Thoracic aorta (tissue), 2 donors: ENCODE measurements at places on chromosomes 1 and 21.

DNA sequence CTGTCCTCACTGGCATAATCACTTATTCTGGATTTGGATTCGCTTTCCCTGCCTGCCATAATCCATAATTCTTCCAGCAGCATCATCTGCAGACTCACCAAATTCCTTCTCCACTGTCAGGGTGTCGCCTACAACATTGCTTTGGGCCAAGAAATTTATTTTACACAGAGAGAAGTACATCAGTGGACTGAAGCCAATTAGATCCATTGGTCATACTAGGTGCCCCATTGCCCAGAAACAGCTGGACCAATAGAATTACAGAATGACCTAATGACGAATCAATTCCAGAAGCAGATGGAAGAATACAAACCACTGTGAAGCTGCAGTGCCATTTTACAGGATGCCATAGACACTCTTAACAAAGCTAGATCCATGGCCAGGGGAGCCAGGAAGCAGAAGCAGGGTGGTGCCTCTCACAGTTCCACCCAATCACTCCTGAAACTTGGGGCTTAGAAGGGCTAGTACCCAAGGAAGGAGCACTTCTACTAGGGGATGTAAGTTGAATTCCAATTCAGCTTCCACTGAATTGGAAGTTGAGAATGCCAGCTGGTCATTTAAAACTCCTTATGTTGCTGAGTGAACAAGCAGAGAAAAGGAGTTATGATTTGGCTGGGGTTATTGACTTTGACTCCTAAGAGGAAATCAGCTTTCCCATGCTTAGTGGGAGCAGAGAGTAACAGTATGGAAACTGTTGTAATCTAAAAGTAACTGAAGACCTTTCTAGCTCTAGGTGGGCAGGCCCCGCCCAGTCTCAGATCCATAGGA is 44.0 kb downstream of the EDN2 start:
- no peak for DNase-seq

- peak; percentile 80 for DNase-seq
Measured at GRCh38 chr1:12539705-12540579, 78.1 kb downstream of the DHRS3 start.

GRCh38 chr1:41286992-41287391 is 44.9 kb upstream of the SCMH1 start:
- no peak for DNase-seq

DNA sequence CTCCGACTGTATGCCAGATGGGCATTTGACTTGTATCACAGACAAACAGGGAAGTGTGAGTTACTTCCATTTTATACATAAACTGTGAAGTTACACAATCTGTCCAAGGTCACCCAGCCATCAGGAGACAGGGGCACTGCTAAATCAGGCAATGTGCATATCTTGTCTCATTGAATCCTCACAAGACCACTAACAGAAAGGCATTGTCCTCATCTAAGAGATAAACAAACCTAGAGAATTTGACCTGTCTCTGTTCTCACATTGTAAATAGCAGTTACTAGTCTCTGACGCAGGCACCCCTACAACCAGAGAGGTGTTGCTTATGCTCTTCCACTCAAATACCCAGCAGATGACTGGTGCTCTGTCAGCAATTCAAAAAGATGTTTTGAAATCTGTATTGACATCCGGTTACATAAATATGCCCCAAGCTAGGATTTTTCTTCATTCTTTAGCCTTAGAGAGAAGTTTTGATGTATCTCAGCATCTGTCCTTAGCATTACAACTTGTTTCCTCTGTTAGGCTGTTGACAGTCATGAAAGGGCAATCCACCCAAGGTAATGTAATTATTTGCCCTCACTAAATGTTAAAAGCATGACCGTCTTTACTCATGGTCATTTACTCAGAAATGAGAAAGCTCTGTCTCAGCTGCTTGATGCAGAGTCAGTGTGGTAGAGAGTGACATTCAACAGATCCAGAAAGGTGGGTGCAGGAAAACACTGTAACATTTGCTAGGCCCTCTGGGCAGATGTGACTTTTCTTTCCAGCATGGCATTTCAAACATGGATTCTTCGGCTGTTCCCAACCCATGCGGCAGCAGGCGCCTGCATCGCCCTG is 51.9 kb upstream of the ZNF326 start:
- no peak for DNase-seq

DNA sequence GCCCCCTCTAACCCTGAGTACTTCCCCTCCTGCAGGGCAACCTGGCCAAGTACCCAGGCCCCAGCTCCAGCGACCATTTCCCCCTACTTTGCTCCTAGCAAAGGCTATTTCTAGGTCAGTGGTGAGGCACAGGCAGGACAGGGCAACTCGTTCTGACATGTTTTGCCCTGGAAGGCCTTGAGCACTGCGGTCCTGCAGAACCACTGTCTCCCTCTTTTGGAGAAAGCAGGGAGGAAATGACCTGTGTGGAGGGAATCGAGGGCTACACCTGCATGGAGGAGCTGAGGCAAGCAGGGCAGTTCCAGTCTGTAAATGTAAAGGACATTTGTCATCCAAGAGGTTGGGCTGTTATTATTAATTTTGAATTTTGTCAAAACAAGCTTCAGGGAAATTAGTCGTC is 99.1 kb downstream of the PPIAL4G start:
- no peak for DNase-seq

- DNase-seq: no peak
Measured at GRCh38 chr1:33332357-33332789, 11.5 kb upstream of the A3GALT2 start.

DNA sequence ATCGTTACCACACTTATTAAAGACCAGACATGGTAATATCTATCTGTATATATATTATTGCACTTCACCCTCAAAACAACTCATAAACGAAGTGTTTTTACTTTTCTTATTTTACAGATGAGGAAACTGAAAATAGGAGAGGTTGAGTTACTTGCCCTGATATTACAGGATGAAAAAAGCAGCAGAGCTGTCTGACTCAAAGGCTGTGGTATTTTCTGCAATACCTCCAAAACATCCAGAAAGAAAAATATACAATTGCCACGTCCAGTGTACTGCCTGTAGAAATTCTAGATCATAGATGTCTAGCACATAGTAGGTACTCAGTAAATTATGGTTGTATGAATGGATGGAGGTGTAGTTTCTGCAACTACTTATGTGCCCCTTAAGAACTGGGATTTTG is 5.2 kb upstream of the TARBP1 start:
- no peak for DNase-seq

DNA sequence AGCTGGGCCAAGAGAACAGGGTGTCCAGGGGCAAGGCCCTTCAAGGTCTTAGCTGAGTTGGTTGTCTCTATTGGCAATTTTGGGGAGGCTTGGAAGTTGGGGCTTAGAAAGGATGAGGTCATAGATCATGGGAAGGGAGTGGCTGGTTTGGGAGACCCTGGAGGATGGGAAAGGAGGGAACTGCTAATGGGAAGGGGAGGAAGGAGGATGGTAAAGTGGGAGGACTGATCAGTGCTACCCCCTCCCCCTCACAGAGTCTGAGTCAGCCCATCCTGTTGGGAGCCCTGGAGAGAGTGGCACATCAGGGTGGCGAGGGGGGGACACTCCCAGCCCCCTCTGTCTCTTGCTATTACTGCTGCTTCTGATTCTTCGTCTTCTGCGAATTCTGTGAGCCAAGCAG is 5.1 kb downstream of the EFNA4 start:
- no peak for DNase-seq

GRCh38 chr21:35849144-35849543 is 211.2 kb downstream of the SETD4 start:
- no peak for DNase-seq

DNA sequence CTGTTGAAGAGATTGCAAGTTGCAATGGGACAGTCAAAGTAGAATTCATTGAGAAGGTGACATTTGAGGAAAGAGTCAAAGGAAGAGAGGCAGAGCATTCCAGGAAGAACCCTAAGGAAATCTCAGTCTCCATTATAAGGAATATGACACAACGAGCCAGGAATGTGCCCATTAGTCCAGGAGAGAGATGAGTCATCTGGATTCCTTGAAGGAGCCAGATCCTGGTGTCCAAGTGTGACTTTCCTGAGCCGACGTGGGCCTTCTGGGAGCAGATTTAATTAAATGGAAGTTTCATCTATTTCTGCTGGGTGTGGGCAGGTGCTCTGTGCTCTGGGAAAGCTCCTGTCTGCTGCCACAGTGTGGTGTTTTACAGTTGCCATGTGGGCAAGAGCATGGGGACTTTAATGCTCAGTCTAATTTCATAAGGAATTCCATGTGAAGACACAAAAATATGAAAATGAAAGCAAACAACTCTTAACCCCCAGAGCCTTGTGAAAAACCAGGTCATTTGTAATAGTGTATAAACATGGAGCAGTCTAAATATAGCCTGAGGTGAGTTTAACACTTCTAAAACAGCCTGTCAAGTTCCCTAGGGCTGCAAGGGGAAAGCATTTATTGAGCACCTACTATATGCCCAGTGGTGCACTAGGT is 111.4 kb upstream of the ARTN start:
- DNase-seq: peak; percentile 23

- DNase-seq: no peak
Measured at GRCh38 chr1:88784551-88784950, 100.5 kb downstream of the PKN2 start.

DNA sequence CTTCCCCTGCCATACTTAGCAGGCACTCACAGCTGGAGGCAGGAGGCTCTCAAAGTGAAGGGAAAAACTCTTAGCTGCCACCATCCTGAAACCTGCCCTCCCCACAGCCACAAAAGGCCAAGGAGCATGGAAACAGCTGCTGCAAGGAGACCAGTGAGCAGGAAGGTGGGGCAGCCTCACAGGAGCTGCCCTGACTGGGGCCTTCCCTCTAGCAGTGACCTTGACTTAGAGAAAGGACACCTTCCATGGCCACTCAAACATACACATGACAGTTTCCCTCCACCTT is 126.3 kb downstream of the HIVEP3 start:
- DNase-seq: no peak

GRCh38 chr1:18901952-18902522 is 318 bp downstream of the ALDH4A1 start:
- DNase-seq: no peak

GRCh38 chr21:41878831-41879189 is 334 bp downstream of the PRDM15 start:
- peak; percentile 44 for DNase-seq

DNA sequence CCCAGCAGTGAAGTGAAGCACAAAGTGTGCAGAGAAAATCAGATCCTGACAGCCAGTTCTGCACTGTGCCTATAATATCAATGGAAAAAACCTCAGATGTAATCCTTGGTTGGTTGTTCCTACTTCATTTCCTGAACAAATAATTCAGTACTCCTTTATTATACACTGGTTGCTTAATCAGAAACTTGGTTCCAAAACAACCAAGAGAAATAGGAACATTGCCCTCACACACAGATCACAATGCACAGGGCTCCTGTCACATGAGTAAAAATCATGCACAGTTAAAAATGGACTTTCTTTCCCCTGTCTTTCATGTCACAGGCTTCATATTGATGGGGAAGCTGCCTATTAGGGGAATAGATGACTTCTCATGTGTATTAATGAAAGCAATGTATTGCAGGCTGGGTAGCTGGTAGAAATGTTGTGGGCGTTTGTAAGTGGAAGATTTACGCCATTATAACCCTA is 9.7 kb downstream of the DNASE2B start:
- no peak for DNase-seq

GRCh38 chr1:246506367-246506673 is 759 bp downstream of the SMYD3 start:
- no peak for DNase-seq

DNA sequence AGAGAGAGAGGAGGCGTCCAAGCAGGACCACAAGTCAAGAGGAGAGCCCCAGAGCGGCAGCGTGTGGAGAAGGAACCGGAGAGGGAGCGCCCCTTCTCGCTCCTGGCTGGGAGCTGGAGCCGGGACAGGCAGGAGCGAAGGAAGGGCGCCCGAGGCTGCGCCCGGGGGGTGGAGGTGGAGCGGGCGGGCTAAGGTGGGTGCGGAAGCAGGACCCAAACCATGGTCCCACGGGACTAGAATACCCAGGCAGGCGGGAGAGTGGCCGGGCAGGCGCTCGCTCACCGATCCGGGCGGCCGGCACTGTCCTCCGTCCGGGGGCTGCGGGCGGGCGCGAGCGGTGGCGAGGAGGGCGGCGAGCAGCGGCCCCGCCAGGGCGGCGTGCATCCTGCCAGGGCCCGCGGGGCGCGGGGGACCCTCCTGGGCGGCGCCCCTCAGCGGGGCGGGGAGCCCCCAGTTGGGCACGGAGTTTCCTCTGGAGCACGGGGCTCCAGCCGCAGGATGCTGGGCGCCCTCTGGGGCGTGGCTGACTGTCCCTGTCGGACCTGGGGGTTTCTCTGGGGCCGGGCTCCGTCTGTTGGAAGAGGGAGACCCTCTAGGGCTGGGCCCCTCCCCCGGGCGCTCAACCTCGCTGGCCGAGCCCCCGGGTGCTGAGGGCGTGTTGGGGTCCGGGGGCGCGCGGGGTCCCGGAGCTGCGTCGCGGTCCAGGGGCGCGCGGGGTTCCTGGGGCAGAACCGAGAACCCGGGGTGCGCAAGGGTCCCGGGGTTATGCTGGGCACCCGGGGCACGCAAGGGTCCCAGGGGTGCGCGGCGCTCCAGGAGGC is 569 bp downstream of the TRABD2B start:
- DNase-seq: no peak
